Thoracic aorta (tissue), 2 donors: ENCODE measurements at places on chromosomes 1 and 21.

- no peak for DNase-seq
Measured at GRCh38 chr1:150295476-150295875, 1.8 kb downstream of the MRPS21 start.

GRCh38 chr1:244102468-244102867 lies 51.4 kb downstream of the ZBTB18 start:
- DNase-seq = no peak

- no peak for DNase-seq
Measured at GRCh38 chr1:201740670-201741111, 88.3 kb upstream of the IPO9 start.

DNA sequence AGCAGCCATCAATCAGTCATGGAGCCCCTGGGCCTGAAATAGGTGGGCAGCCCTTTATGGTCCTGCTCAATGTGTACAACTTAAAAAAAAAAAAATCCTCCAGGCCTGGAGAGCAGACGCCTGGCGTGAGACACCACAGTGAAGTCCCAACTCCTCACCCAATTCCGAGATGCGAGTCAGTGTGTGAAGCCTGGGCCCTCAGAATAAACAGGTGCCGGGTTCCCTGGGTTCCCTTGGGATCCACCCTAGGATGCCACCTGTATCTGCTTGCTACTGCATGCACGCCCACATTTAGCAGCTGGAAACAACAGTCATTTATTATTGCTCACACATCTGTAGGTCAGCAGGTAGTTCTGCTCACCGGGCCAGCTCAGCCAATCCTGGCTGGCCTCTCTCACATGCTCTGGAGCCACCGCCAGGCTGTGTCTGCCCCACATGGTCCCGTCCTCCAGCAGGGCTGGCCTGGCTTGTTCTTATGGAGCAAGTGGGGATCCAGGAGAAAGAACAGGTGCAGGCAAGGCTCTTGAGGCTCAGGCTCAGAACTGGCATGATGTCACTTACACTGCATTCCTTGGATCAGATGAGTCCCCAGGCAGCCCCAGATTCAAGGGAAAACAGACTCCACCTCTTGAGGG lies 172.7 kb downstream of the NPHP4 start:
- no peak for DNase-seq

DNA sequence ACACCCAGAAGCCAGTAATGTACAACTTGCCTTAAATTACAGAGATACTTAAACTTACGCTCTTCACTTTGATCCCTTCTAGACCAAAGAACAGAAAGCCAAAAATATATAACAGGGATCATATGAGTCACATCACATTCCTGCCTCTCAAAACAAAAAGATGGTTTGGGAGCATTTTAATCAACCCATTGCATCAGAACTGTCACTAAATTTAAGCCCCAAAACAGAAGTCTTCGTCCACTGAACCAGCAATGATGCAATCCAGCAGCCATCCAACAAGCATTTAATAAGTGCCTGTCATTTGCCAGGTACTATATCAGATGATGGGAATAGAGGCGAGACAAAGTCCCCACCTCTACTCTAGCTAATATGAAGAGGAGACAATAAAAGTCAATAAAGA lies 42.7 kb upstream of the GLIS1 start:
- no peak for DNase-seq
